ENCODE measurements at places on chromosomes 1 and 21.

GRCh38 chr1:6098303-6099215 is 52.9 kb downstream of the KCNAB2 start:
- DNase-seq: peak; percentile 62

DNA sequence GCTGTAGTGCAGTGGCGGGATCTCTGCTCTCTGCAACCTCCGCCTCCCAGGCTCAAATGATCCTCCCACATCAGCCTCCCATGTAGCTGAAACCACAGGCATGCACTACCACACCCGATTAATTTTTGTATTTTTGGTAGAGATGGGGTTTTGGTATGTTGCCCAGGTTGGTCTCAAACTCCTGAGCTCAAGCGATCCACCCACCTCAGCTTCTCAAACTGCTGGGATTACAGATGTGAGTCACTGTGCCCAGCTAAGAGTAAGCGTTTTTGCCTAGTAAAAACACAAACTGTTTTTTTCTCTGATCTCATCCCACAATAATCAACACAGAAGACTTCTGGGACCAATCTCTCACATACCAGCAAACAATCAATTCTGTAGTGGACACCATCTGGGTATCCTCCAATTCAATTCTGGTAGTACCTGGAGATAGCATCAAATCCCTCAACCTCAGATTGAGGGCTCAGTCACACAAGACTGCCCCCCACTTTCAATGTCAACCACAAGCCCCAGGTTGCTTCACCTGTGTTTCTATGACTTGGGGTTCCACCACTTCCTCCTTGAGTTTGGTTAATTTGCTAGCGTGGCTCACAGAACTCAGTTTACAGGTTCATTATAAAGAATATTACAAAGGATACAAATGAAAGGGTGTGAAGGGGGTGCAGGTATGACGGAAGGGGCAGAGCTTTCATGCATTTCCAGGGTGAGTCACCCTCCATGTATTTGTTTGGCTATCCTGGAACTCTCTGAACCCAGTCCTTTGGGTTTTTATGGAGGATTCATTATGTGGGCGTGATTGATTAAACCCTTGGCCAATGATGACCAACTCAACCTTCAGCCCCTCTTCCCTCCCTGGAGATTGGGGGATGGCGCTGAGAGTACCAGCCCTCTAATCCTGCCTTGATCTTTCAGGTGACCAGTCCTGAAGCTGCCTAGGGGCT is 40.0 kb upstream of the RHOU start:
- no peak for DNase-seq

- DNase-seq: no peak
These were observed 678.5 kb downstream of the USP25 start for GRCh38 chr21:16408280-16408679.

DNA sequence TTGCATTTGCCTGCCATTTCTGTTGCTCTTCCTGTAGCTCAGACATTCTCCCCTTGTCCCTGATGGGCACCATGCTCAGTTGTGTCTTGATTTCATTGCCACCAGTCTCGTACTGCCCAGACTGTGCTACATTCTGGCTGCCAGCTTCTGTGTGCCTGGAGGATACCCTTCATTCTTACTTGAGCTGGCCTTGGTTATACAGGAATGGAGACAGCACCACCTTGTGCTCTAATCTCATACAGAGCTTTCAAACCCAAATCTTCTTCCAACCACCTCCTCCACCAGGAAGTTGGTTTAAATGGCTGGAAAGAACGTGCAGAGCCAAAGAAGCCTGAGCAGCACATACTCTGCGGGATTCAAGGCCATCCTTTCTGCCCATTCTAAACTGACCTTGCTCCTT is 165.3 kb downstream of the SLC35F3 start:
- DNase-seq: no peak

- no peak for DNase-seq
These were observed 943.4 kb downstream of the TTLL7 start for GRCh38 chr1:83055391-83056170.

GRCh38 chr1:236534151-236534651 is 10.4 kb downstream of the LGALS8 start:
- no peak for DNase-seq

DNA sequence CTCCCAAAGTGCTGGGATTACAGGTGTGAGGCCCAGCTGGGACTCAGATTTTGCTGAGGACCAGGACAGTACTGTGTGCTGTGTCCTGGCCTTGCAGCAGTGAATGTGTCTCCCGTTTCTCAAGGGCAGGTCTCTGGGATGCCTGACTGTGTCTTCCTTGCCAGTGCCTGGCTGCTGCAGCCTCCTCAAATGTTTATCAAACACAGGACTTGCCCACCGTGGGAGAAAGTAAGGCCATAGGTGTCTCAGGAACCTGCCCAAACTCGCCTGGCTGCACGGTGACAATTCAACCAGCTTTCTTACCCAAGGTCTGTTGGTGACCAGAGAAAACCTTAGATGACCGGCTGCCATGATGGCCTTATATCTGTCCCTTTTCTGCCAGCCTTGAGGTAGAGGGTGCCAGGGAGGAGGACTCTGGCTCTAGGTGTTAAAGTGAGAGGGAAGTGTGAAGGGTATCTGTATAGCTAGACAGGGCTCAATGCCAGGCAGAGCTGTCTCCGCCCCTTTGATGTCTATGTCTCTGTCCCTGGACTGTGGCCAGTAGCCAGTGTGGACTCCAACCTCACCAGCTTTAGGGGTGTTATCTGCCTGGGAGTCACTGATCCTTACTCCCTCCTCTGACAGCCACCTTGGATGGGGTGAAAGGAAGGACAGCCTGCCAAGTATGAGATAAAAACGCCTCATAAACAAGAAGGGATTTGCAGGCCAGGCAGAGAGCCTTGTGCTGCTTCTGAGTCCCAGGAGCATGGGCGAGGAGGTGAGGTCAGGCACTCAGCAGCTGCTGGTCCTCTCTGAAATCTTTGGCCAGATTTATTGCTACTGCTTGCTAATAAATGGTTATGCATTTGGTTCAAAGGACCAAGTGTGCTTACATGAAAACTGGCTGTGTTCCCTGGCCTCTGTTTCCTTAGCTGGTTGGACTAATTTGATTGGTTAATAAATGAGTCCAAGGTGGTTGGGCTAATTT is 22.3 kb downstream of the IL6R start:
- DNase-seq: no peak

DNA sequence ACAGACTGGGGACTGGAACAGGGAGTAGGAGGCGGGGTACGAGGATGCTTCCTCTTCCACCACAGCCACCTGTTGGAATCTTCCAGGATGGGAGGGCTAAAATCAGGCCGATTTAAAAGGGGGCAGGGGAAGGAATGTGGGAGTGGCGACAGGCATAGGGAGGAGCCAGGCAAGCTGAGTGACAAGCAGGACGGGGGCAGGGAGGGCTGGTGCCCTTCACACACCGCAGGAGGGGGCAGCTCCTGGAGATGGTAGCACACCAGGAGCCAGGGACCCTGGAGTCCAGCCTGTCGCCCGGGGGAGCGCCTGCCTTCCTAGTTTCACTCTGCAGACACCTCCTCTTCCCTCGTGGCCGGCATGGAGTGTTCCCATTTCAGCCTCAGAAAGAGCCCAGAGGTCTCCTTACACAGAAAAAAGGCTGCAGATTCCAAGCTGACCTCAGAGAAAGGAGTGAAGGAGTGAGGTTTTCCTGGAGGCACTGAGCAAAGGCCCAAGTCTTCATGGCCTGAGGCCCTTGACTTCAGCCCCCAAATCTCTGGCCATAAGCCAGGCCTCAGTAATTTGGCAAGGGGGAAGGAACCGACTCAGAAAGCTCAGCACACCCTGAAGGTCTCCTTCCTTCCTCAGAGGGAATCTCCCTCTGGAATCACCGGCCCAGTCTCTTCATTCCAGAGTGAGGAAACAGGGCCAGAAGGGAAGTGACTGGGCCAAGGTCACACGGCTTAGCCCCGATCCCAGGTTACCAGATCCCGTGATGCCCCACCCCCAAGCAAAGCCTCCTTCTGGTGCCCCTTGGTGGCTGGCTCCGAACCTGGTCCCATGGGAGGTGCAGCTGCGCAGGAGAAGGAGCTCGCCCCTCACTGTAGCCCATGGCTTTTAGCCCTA is 8.1 kb downstream of the BLACAT1 start:
- peak; percentile 82 for DNase-seq

- no peak for DNase-seq
These were observed 113.8 kb downstream of the EPHB2 start for GRCh38 chr1:22824466-22824865.

- DNase-seq: no peak
These were observed 78.5 kb downstream of the KIFAP3 start for GRCh38 chr1:169995993-169996392.

DNA sequence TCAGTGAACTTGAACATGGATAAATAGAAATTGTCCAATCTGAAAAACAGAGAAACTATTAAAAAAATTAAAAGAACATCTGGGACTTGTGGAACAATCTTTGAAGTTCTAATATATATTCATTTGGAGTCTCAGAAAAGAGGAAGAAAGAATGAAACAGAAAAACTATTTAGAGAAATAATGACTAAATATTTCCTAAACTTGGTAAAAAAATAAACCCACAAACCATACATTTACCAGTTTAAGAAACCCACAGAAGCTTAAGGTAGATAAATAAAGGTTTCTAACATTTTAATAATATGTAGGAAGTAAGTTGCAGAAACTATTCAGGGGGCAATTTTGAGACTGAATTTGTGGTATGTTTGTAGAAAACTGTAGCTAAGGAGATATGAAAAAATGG is 437.8 kb downstream of the PTBP2 start:
- no peak for DNase-seq

GRCh38 chr1:15849775-15850324 is 2.3 kb downstream of the SPEN start:
- DNase-seq: peak; percentile 48

DNA sequence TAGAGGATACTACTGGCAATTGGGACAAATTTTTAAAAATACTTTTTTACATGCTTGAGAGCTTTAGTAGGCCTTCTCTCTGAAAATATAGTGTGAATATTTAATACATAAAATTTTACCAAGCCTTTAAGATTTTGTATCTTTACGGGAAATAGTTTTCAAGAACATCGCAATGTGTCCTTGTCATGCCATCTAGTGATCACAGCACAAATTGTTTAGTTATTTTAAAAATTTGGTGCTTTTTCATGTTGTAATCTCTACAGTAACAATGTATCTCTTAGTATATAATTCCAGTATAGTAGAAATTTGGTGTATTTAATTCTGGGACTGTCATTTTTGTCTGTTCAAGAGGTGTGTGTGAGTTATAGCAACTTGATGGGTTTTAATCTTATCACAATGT is 6.7 kb downstream of the CDC7 start:
- no peak for DNase-seq

- DNase-seq: no peak
These were observed 9.6 kb upstream of the BGLAP start for GRCh38 chr1:156232201-156232894.

DNA sequence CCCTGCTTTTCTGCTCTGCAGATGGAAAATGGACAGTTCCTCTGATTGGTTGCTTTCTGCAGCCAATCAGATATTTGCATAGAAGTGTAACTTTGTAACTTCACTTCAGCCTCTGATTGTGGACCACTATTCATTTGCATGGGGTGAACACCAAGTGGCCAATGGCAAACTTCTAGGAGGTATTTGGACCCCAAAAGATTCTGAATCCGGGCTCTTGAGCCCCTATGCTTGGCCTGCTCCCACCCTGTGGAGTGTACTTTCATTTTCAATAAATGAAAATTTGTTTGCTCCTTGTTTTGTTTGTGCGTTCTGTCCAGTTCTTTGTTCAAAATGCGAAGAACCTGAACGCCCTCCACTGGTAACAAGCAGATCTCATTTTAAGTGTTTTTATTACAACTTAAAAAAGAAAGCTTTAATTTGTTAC is 6.4 kb upstream of the GSTM4 start:
- peak; percentile 3 for DNase-seq

GRCh38 chr1:99236756-99237155 is 27.5 kb upstream of the PLPPR4 start:
- no peak for DNase-seq

DNA sequence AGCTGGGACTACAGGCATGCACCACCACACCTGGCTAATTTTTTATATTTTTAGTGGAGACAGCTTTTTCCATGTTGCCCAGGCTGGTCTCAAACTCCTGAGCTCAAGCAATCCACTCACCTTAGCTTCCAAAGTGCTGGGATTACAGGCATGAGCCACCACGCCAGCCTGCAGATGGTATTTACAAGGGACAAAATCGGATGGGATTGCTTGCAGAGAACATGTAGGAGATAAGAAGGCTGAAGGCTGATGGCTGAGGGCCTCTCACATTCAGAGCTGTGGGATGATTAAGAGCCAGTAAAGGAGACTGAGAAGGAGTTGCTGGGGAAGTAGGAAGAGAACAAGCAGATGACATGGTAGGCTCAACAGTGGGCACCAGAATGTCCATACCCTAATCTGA is 24.0 kb upstream of the QSOX1 start:
- no peak for DNase-seq

GRCh38 chr1:162219461-162219860 is 150.0 kb downstream of the NOS1AP start:
- DNase-seq: no peak

DNA sequence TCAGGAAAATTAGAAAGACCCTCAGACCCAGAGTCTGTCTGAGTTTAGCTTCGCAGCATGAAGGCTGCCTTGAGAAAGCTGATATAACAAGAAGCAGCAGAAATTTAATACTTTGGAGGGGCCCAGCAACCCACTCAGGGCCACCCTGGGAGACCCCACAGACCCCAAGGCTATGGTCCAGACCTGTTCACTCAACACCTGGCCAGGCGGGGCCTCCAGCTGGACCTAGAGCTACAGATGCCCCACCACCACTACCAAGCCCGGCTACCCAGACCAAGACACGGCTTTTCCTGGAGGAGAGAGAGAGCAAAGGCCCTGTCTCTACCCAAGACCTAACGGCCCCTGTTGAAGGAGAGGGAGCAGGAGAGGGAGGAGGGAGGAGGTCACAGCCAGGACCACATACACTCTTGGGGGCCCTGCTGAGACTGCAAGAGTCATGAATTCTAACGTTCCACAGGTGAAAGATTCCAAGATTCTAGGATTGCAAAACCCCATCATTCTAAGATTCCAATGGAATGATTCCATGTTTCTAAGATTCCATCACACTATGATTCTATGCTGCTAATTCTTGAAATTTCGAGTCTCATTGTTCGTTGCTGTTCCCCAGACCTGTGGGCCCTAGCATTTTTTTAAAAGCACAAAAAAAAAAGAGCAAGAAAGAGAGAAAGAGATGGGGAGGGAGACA is 53.2 kb downstream of the LACTBL1 start:
- no peak for DNase-seq

DNA sequence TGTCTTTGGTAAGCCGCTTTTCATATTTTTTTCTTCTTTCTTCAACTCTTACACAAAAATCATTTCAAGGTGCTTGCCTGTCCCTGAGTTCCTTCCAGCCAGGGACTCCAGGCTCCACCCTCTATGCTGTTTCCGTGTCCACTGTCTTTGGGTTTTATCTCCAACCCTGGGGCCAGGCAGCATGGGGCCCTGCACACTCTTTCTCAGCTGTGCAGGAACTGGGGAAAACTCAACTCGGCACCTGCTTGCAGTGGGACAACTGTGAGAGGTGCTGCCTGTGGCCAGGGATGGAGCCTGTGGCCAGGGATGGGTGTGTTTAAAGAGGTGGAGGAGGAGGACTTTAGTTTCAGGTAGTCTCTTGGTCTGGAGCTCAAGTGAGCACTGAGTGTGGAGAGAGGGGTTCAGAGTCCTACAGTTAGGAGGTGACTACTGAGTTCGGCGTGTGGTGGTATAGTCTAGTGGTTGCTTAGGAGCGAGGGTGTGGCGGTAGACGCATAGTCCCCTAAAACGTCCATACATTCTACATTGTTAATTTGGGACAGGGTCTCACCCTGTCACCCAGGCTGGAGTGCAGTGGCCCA is 13.4 kb downstream of the TNFRSF8 start:
- peak; percentile 8 for DNase-seq

- peak; percentile 77 for DNase-seq
These were observed 864 bp upstream of the CCDC24 start for GRCh38 chr1:43990271-43991199.

GRCh38 chr1:162823771-162824525 is 33.4 kb downstream of the HSD17B7 start:
- DNase-seq: no peak

GRCh38 chr1:20355101-20355827 is 64.6 kb downstream of the VWA5B1 start:
- no peak for DNase-seq

Measured in H7 (cell line).